ENCODE measurements at places on chromosomes 4 and X. TPM values are rescaled to one million over a fixed set of nuclear protein-coding genes. Genes with fewer than 3 reads are reported as not detected.

Gene SSX4B
- total RNA-seq, result not detected

Gene CT45A5
- total RNA-seq, result not detected

Gene NAP1L3
- total RNA-seq, result 2.3 TPM

Gene CXCL8
- 36.1 TPM for total RNA-seq

Gene TRO
- total RNA-seq, result 5.9 TPM
